ENCODE measurements at places on chromosomes 16 and 17. TPM values are rescaled to one million over a fixed set of nuclear protein-coding genes. Genes with fewer than 3 reads are reported as not detected.

GRCh38 chr17:7654832-7655540, 4.3 kb downstream of the ATP1B2 start:
- H3K27me3 ChIP-seq: peaks cover 18% of the 10 kb centered on the region
- no peak overlapping the region for H3K4me3 ChIP-seq
- H3K36me3 ChIP-seq: no peaks in the 10 kb centered on the region
- H3K4me1 ChIP-seq: peaks cover 17% of the 10 kb centered on the region
- no peak overlapping the region for H3K27ac ChIP-seq

GRCh38 chr16:86566601-86566965, at the start of gene FOXC2:
Gene FOXC2, plus strand, starts transcription at chr16:86566829. Its CDS starts 507 bp downstream, at chr16:86567336.
- peaks cover 12% of the 10 kb centered on the region for H3K4me1 ChIP-seq
- no peak within 1 kb of the TSS for H3K27ac ChIP-seq
- peaks cover 35% of the 10 kb centered on the region for H3K27me3 ChIP-seq
- no peaks in the 10 kb centered on the region for H3K36me3 ChIP-seq

GRCh38 chr16:69796285-69797118, 34.4 kb downstream of the WWP2 start:
- H3K36me3 ChIP-seq: peaks cover 24% of the 10 kb centered on the region
- no peaks in the 10 kb centered on the region for H3K4me1 ChIP-seq
- H3K4me3 ChIP-seq: no peak overlapping the region
- H3K27me3 ChIP-seq: no peaks in the 10 kb centered on the region
- DNase-seq: no peak

- H3K27me3 ChIP-seq: no peaks in the 10 kb centered on the region
- no peaks in the 10 kb centered on the region for H3K36me3 ChIP-seq
- DNase-seq: no peak
Measured at GRCh38 chr17:66002063-66002585, 189.8 kb downstream of the CEP112 start.

- H3K27me3 ChIP-seq: no peaks in the 10 kb centered on the region
- DNase-seq: no peak
- H3K27ac ChIP-seq: no peak overlapping the region
- H3K4me3 ChIP-seq: no peak overlapping the region
- no peaks in the 10 kb centered on the region for H3K4me1 ChIP-seq
Measured at GRCh38 chr16:65600629-65601028, 478.8 kb upstream of the CDH11 start.

HCRT gene
- total RNA-seq: not detected

- H3K27me3 ChIP-seq: no peaks in the 10 kb centered on the region
- no peak for DNase-seq
- H3K4me3 ChIP-seq: no peak overlapping the region
- H3K36me3 ChIP-seq: no peaks in the 10 kb centered on the region
Measured at GRCh38 chr17:70955441-70955840, 786.1 kb downstream of the KCNJ2 start.

NGFR gene
- total RNA-seq: 1.8 TPM

C16orf46 gene
- not detected for total RNA-seq

DNA sequence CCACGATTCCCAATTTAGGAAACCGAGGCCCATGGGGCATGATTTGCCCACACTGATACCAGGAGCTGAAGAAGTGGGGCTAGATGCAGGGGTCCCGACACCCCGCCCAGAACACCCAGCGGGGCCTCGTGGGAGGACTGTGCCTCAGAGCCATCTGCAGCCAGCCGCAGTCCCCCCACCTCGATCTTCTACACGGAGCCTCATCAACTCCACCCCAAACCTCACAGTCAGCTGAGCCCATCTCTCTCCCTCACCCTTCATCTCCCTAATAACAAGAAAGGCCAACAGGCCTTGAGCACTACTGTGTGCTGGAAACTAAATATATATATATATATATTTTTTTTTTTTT, 4.2 kb downstream of the ITGAE start:
- H3K36me3 ChIP-seq: no peaks in the 10 kb centered on the region
- DNase-seq: no peak
- H3K27me3 ChIP-seq: no peaks in the 10 kb centered on the region
- peaks cover 72% of the 10 kb centered on the region for H3K4me1 ChIP-seq
- no peak overlapping the region for H3K4me3 ChIP-seq

ADAM11 gene
- total RNA-seq: 0.28 TPM

- H3K36me3 ChIP-seq: no peaks in the 10 kb centered on the region
- H3K27ac ChIP-seq: no peak overlapping the region
- DNase-seq: no peak
Measured at GRCh38 chr16:11147754-11148444, 108.1 kb downstream of the SOCS1 start.

CACNG3 gene
- not detected for total RNA-seq

ITGA2B gene
- 8.8 TPM for total RNA-seq

CIITA gene
- 17.7 TPM for total RNA-seq

DNA sequence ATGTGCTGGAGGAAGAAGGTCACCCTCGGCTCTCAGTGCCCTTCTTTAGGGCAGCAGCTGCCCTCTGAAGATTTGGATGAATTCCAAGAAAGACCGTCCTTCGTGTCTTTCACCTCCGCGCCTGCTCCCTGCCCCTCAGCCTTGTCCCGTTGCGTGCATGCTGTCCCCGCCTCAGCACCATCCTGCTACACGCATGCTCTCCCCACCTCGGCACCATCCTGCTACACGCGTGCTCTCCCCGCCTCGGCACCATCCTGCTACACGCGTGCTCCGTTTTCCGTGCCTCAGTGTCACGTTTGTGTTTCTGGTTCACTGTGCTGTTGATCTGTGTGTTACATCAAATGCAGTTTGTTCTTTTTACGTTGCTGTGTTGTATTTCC, 13.5 kb downstream of the ACSF3 start:
- no peak overlapping the region for H3K4me3 ChIP-seq
- H3K27ac ChIP-seq: no peak overlapping the region
- no peaks in the 10 kb centered on the region for H3K4me1 ChIP-seq

DNA sequence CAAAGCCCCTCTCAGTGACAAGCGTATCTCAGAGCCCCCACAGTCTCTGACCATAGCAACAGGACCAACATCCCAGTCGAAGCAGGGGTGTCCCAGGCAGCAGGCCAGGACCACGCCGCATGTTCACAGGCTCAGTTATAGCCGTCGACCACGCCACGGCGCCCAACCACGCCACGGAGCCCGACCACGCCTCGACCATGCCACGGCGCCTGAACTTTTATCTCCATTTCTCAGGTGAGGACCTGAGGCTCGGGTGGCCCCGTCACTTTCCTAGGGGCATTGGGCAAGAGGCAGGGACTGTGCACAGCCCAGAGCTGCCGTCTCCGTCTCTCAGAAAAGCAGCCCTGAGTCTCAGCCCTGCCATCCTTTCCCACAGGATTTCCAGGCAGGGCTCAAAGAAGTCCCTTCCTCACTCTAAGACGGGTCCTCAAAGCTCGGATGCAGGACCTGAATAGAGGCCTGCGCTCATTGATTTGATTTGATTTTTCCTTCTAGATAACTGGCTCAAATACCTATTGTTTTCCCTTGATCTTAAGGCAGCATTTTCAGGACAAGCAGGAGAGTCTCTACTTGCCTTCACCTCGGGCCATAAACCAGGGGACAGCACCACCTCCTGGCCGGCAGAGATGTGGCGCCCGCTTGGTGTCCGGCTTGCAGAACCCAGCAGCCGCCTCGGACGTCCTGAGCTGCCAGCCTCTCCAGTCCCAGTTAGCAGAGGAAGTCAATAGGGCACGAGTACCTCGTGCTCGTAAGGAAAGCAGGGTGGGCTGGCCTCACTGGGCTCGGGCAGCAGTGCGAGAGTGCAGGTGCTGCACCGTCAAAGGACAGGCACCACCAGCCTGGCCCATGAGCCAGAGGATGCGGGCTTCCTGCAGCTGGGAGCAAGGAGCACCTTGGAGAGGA, 38.8 kb downstream of the C16orf95 start:
- no peak overlapping the region for H3K27ac ChIP-seq
- no peaks in the 10 kb centered on the region for H3K27me3 ChIP-seq
- no peak overlapping the region for H3K4me3 ChIP-seq
- H3K36me3 ChIP-seq: no peaks in the 10 kb centered on the region
- H3K4me1 ChIP-seq: peaks cover 7% of the 10 kb centered on the region
- peak; percentile 48 for DNase-seq

GRCh38 chr16:64159976-64160375, 961.9 kb downstream of the CDH11 start:
- no peaks in the 10 kb centered on the region for H3K36me3 ChIP-seq
- no peaks in the 10 kb centered on the region for H3K4me1 ChIP-seq
- DNase-seq: no peak

- no peak overlapping the region for H3K27ac ChIP-seq
- H3K4me3 ChIP-seq: no peak overlapping the region
- no peaks in the 10 kb centered on the region for H3K4me1 ChIP-seq
Measured at GRCh38 chr16:21684199-21684598, 20.4 kb downstream of the OTOA start.

DNA sequence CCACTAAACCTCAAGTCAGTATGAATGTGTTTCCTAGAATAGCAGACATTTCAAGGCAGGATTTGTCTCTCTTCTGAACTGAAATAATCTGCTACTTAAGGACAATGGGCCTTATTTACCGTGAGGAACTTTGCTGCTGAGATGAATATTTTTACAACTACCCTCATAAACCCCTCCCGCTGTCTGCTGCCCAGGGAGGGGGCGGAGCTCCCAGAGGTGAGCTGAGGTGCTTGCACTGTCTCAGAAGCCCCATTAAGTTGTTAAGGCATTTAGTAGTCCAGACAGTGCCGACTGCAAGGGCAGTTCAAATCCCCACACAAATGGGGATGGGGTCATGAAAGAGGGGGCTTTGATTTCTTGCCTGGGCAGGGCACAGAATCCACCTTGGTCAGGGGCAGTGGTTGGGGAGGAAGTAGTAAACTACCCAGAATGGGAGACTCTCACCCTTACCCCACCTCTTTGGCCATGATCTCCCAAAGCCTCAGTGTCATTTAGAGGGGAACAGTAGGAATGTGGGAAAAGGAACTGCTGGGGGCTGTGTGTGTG, 19.2 kb downstream of the HNF1B start:
- H3K27me3 ChIP-seq: no peaks in the 10 kb centered on the region
- H3K36me3 ChIP-seq: no peaks in the 10 kb centered on the region
- no peak overlapping the region for H3K4me3 ChIP-seq
- H3K4me1 ChIP-seq: no peaks in the 10 kb centered on the region
- no peak overlapping the region for H3K27ac ChIP-seq
- DNase-seq: no peak

ZNF276 gene
- 146 TPM for total RNA-seq

- H3K27me3 ChIP-seq: no peaks in the 10 kb centered on the region
- no peaks in the 10 kb centered on the region for H3K36me3 ChIP-seq
- no peaks in the 10 kb centered on the region for H3K4me1 ChIP-seq
- no peak for DNase-seq
- H3K4me3 ChIP-seq: no peak overlapping the region
Measured at GRCh38 chr16:82281544-82281943, 111.5 kb upstream of the MPHOSPH6 start.

GRCh38 chr17:61276806-61277205, 122.8 kb upstream of the TBX2 start:
- no peaks in the 10 kb centered on the region for H3K27me3 ChIP-seq
- peaks cover 6% of the 10 kb centered on the region for H3K4me1 ChIP-seq
- no peak for DNase-seq
- H3K36me3 ChIP-seq: no peaks in the 10 kb centered on the region
- H3K4me3 ChIP-seq: no peak overlapping the region
- H3K27ac ChIP-seq: no peak overlapping the region

CSH1 gene
- total RNA-seq: not detected

DNA sequence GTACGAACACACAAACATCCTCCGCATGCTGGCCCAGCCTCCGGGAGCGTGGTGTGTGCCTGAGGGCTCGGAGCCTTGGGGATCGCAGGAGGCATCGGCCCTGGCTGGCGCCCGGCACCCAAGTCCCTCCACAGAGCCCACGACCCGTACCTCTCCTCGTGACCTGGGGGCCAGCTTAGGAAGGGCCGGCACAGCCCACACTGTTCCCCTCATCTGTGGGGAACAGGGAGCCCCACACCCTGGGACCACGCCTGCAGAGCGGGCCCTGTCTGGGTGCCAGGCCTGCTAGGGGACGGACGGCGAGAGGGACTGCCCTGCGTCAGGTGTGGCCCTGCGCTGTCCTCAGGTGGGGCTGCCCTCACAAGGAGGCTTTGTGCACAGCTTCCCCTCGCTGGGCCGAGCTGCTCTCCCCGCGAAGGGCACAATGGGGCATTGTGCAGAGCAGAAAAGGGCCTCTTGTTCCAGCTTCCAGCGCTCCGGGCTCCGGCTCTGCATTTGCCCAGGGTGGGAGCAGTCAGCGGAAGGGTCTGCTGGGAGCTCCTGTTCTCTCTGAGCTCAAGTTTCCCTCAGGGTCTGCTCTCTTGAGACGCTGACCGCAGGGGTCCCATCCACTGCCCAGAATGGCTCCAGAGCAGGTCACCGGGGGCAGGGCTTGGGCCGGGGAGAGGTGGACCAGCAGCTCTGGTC, 1.7 kb upstream of the LMF1 start:
- H3K27ac ChIP-seq: no peak overlapping the region
- DNase-seq: no peak
- H3K4me3 ChIP-seq: no peak overlapping the region
- H3K4me1 ChIP-seq: peaks cover 17% of the 10 kb centered on the region
- no peaks in the 10 kb centered on the region for H3K36me3 ChIP-seq

DNA sequence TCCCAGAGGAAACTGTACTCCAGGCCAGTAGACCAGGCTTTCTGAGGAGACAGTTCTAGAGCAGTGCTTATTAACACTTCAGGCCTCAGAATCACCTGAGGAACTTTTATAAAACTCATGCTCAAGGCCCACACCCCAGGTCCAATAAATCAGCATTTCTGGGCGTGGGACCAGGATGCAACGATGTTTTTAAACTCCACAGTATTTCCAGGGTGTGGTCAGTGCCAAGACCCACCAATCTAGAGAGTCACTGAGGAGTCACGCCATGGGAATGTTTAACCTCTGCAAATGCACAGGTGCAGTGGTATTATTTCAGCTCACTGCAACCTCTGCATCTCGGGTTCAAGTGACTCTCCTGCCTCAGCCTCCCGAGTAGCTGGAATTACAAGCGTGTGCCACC, 3.9 kb upstream of the TRPV1 start:
- no peaks in the 10 kb centered on the region for H3K4me1 ChIP-seq
- H3K27me3 ChIP-seq: no peaks in the 10 kb centered on the region
- no peak for DNase-seq
- peaks cover 27% of the 10 kb centered on the region for H3K36me3 ChIP-seq
- H3K4me3 ChIP-seq: no peak overlapping the region

DNA sequence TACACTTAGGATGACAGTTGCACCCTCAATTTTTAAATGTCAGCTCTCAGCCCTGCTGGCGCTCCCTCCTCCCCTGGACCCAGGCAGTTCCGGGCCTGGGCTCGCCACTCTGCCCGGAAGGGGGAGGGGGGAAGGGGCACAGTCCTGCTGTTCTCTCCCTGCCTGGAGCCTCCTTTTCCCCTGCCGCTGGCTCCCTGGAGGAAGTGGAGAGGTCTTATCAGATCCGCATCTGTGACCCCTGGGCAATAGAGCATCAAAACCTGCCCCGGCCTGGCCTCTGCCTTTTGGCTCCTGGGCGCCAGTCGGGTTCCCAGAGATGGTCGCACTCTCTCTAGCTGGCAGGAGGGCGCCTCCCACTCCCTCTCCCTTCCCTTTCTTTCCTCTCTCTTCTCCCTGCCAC, 149.3 kb downstream of the IRF8 start:
- no peak for DNase-seq
- H3K27ac ChIP-seq: no peak overlapping the region
- no peaks in the 10 kb centered on the region for H3K36me3 ChIP-seq
- H3K4me3 ChIP-seq: no peak overlapping the region

- H3K4me3 ChIP-seq: no peak overlapping the region
- DNase-seq: no peak
- H3K27me3 ChIP-seq: no peaks in the 10 kb centered on the region
- H3K36me3 ChIP-seq: no peaks in the 10 kb centered on the region
- H3K27ac ChIP-seq: no peak overlapping the region
- no peaks in the 10 kb centered on the region for H3K4me1 ChIP-seq
Measured at GRCh38 chr17:78581304-78581703, 4.1 kb upstream of the DNAH17 start.

- H3K36me3 ChIP-seq: no peaks in the 10 kb centered on the region
- no peak overlapping the region for H3K4me3 ChIP-seq
- H3K27me3 ChIP-seq: no peaks in the 10 kb centered on the region
- H3K27ac ChIP-seq: no peak overlapping the region
- no peaks in the 10 kb centered on the region for H3K4me1 ChIP-seq
Measured at GRCh38 chr17:76927577-76927976, 59.4 kb downstream of the MGAT5B start.

FBXL20 gene
- total RNA-seq: 32.4 TPM

Measured in natural killer cell (primary cell).